ENCODE measurements at places on chromosomes 6 and 20.

DNA sequence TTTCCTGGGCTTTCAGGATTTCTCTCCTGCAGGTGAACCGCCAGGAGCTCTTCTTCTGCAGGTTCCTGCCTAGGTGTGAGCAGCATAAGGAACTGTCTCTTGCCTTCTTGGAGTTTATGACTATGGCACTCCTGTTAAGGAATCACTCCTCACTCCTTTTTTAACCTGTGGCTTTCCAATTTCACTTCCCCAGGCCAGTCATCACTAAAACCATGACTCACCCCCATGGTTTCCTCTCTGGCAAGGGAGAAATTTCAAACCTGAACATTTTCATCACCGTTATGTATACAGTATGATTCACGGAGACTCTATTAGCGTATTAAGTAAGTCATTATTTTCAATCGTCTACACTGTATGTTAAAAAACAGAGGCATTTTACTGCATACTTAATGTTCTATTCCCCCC, 78.2 kb upstream of the ARID1B start:
- no peak for DNase-seq

DNA sequence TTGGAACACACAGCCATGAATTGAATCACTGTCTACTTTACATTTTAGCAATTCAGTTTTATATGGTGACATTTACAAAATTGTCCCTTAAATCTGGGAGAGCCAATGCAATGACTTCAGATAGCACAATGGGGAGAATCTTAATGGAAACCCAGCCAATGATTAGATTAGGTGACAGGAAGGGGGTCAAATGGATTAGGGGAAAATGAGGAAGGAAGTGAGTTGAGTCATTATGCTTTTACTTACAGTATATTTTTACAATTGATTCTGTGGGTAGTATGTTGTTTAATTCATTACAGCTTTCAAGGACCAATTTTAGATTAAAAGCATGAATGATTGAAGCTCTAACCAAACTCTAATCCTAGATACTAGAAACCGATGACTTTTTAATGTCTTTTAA, 229.8 kb downstream of the SOX4 start:
- DNase-seq = no peak

DNA sequence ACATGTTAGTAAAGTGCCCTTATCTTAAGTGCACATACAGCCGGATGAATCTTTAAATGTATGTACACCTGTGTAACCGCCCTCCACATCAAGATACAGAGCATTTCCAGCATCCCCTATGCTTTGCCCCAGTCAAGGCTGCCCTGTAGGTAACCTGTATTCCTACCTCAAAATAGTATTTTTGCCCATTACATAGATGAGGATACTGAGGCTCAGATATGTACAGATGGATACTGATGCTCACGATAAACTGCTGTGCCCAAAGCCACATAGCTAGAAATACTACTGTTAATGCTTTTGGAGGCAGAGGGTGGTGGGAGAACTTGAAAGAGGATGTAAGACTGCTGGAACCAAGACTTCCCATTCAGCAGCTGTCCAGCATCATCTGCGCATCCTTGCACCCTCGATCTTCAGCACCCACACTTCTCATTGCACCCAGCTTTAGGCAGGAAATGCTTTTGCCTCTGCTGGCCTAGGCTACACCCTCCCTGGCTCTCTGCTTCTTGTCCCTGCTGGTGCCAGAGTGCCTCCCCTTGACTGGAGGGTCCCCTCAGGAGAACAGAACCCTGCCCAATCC, 27.0 kb upstream of the ZFAND3 start:
- DNase-seq = no peak

DNA sequence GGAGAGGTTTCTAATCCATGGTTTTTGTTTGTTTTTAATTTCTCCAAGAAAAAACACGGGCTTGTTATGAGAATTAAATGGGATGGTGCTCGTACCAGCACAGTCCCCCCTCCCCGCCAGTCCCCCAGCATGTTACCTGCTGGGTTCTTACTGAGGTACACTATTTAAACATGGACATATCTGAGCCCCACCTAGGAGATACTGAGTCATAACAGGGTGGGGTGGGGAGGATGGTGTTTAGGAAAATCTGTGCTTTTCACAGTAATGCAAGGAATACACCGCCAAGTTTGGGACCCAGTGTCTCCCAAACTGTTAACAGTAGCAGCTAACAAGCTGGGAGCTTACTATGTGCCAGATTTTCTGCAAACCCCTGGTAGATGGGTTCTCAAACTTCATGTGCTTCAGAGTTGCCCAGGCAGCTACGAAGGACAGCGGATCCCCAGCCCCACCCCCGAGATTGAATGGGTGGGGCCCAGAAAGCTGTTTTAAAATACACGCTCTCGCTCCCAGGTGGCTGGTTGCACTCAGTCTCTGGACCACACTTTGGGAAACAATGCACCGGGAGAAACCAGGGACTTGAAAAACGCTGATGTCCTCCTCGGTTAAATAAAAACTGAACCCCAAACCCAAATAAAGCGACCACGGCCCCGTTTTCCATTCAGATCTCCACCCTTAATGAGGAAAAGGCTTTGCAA, 995 bp downstream of the ZFP64 start:
- DNase-seq = no peak

DNA sequence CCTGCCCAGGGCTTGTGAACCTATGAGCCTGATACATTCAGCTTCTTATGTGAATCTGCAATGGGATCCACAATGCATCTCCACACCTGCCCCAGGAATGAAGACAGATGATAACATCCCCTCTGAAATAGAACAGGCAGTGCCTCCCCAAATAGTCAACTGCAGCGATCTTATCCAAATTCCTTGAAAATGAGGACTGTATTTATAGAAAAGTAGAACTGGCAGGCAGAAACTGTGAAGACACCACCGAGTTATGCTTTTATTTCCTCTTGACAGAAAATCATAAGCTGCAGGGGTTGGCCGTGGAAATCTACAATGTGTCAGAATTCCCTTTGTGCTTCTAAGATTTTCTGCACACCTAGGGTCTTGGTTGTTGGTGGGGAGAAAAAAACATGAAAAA, 270.3 kb downstream of the TBC1D7 start:
- no peak for DNase-seq

DNA sequence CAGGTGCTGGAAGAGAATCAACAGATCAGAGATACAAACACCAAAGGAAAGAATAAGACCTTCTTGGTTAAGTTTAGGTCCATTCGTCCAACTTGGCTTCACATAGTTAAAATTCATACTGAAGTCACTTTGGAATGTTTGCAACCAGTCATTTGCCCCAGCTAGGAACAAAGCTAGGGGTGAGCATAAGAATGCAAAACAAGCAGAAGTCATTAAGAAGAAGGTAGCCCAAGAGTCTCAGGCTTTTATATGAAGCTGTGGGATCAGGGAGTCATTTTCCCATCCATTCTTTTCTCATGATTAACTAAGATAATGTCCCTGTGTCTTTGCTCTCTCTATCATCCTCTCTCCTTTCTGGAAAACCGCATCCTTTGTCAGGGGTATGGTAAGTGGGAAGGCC, 51.5 kb upstream of the TMEM170B start:
- no peak for DNase-seq

Measured in T follicular helper cell (primary cell).